Frontal cortex (tissue), 4 donors: ENCODE measurements at places on chromosomes 5 and 9. TPM values are rescaled to one million over a fixed set of nuclear protein-coding genes. Genes with fewer than 3 reads are reported as not detected.
A peak's percentile ranks its signal among the peaks of the same experiment; 100 is the strongest.

SOHLH1 gene
- not detected for total RNA-seq

INSL4 gene
- total RNA-seq: not detected

OR13C5 gene
- 0.41 TPM for total RNA-seq

GRCh38 chr5:76406673-76407072 lies 3.6 kb downstream of the IQGAP2 start:
- no peak for DNase-seq

- DNase-seq: no peak
These were observed 1.6 kb upstream of the INPP5E start for GRCh38 chr9:136441191-136441680.

DNA sequence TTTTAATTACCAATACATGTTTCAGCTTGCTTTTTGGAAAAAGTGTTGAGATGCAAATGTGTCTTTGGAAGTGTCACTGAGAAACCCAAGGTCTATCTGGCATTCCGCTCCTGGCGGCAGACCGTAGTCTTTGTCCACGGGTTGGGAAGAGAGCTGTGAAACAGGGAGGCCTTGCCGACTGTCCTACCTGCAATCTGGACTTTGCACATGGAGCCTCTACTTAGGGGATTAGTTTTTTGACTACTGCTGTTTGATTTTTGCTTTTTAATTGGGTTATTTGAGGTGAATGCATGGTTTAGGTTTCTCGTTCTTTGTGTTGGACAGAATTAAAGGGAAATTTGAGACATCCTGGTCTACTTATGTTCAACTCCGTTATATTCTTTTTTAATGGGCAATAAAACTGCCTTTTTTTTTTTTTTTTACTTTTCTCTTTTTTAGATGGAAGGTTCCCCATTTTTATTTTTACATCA lies 25.7 kb downstream of the TRIO start:
- DNase-seq: no peak

GRCh38 chr5:170537451-170538095 lies 33.8 kb downstream of the KCNIP1 start:
- no peak for DNase-seq

DNA sequence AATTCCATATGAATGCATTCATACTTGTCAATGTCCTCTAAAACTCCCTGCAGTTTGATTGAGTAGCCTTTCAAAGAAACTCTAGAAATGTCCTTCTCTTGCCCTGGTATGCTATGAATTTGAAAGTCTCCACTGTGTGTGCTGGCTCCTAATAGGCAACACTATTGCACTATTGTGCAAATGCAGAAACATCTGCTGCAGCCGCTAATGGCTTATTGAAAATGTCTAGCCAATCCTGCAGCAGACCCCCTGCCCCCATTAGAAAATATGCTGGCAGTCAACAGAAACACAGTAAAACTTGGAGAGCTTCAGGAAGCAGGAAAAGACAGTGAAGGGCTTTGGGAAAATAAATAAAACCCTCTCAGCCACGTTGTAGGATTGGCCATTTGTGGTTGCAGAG lies 87.3 kb upstream of the GRAMD2B start:
- DNase-seq: no peak

GRCh38 chr5:34857161-34857560 lies 18.2 kb downstream of the TTC23L start:
- no peak for DNase-seq

DNA sequence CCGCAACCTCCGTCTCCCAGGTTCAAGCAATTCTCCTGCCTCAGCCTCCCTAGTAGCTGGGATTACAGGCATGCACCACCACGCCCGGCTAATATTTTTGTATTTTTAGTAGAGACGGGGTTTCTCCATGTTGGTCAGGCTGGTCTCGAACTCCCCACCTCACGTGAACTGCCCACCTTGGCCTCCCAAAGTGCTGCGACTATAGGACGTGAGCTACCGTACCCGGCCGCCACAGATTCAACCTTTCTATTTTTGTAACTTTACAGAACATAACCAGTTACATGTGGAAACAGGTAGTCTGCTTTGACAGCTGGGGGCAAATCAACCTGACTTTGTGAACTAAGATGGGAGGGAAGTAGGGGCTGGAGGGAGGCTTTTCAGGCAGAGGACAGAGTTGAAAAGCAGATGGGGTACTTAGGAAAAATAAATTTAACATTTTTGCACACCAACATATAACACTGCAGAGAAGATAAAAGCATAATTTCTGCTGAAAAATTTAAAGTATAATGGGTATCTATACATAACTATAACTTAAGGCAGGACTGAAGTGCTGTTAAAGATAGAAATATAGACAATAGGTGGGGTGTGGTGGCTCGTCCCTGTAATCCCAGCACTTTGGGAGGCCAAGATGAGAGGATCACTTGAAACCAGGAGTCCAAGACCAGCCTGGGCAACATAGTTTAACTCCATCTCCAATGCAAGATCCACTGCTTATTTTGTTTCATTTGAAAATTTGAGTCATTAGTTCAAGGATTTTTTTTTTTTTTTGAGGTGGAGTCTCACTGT lies 5.1 kb downstream of the RPL37 start:
- no peak for DNase-seq

DNA sequence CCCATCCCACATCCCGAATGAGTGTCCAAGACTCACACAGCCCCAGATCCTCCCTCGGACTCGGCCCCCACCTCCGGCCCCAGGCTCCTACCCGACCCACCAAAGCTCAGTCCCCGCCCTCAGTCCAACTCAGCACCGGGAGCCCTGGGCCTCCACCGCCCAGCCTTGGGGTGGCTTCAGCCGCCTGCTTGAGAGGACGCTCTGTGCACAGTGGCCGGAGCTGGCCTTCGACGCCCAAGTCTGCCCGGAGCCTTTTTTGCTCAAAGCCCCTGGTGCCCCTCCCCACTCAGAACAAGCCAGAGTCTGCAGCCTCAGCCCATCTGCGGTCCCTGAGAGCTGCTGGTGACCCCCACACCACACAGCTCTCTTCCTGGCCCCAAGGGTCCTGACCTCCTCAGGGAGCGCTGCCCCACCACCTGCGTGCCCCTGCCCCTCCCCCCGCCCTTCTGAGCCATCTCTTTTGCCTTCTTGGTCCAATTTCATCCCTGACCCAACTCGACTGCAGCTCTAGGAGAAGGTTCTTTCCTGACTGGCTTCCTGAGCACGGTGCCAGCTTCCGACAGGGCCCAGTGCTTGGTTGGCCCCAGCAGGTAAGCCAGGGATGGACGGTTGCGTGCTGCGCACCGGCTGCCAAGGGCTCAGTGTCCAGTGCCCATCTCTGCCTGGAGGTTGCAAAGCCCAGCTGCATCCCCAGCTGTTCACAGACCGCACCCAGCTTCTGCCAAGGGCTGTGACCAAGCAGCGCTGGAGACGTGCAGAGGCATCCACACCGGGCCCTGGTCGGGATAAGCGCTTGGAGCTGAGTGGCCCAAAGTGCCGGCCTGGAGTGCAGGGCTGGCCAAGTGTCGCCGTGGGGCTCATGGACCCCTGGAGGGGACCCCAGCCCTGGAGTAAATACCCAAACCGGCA lies 27.7 kb upstream of the NSMF start:
- DNase-seq: no peak

RGS14 gene
- total RNA-seq: 7.7 TPM

GRCh38 chr9:87513161-87513560 lies 15.5 kb downstream of the DAPK1 start:
- DNase-seq: no peak

DNA sequence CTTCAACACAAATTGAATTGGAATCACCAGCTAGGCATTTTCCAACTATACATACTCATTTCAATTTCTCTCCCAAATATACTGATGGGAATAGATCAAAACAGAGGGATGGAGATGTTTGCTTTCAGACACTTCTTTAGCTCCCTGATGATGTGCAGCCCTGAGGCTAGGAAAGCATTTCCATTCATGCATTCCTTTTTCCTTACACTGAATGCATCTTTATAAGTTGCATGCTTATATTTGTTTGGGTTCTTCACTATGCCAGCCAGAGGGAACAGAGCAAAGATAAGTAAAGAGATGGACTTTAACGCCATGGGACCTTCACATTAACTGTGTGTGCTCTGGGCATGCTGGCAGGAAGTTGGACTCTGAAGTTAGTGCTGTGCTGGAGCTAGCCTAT lies 696.5 kb upstream of the CDH9 start:
- no peak for DNase-seq

CKMT2 gene
- 0.82 TPM for total RNA-seq

- no peak for DNase-seq
These were observed 157.1 kb upstream of the CDH6 start for GRCh38 chr5:31036411-31036810.

DNA sequence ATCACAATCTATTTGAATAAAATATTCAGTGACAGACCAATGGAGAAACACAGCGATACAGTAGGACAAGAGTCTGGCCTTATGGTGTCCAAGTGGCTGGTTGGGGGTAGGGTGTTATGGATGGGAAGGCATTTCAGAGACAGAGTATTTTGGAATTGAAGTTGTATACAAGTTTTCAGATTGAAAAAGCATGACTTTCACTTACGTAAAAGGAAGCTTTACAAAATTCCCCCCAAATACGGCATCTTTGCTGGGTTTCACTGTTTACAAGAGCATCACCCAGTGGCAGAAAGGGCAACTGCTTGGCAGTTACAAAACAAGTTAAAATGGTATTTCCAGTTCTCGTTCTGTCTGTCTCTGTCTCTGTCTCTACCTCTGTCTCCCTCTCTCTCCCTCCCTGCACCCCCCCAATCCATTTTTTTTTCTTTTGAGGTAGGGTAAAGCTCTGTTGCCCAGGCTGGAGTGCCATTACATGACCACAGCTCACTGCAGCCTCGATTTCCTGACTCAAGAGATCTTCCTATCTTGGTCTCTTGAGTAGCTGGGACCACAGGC lies 86.2 kb downstream of the PTPN3 start:
- DNase-seq: peak; percentile 6

DNA sequence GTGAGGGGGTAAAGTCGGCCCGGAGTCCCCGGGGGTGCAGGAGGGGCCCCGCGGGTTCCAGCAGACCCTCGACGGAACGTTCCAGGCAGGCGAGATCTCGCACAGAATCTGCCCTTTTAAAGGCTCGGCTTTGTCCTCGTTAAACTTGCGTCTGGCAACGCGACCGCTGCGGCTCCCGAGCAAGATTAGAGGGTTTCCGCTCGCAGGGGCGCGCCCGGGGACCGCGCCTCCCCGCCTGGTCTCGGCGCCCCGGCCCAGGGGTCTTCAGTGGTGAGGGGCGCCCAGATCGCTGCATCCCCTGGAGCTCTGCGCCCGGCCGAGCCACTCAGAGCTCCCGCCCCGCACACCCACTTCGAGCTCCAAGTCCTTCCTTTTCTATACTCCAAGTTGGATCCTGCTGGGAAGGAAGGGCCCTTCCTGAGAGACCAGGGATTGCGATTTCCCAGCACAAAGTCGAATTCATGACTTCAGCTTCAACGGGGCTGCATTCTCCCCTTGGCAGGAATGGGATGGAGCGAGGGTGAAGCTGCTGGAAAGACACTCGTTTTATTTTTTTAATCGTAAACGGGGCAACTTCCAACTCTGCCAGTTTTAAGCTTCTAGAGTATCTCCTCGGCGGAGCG lies 11.3 kb downstream of the PROP1 start:
- no peak for DNase-seq

DNA sequence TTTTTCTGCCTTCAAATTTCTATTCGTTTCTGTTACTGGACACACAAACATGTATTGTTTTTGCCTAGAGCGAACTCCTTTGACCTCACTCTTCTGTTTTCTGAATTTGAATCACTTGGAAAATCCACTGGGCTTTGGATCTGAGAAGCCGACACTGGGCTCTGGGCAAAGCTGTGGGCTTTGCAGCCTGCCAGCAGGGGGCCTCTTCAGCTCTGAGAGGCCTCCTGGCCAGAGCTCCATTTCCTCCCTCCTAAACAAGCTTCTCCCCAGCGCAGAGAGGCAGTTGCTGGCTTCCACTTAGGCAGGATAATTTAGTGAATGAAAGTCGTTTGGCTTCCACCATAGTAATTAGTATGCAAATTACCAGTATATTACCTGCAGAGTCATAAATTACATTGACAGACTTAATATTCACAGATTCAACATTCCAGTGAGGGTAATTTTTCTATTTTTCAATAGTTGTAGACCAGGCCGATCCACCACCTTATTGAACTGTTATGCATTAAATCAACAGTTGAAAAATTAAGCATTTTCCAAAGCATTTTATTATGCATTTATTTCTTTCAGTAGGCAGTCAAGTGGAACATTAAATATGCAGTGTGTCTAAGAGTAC lies 104.0 kb upstream of the ZNF366 start:
- DNase-seq: peak; percentile 58

CNTNAP3 gene
- 29.3 TPM for total RNA-seq

TAF1L gene
- total RNA-seq: under 0.01 TPM

- no peak for DNase-seq
These were observed 110.9 kb downstream of the NTRK2 start for GRCh38 chr9:84780385-84780784.

- DNase-seq: no peak
These were observed 250.4 kb upstream of the CHD1 start for GRCh38 chr5:99179206-99179605.

DNA sequence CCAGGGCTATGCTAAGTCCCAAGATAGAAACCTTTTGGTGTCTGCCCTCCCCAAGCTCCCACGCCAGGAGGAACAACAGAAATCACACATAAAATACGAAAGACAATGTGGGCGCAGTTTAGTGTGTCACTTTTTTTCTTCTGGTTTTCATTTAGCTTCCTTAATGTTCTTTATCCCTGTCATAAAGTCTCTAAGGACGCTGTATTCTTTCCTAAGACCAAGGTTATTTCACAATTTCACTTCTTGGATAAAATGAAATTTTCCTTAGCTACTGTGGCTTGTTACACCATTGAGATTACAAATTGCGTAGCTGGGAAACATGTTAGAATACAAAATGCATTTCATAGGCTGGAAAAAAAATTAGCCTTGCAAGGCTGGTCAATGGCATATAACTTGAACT lies 85.4 kb downstream of the GLIS3 start:
- no peak for DNase-seq

DNA sequence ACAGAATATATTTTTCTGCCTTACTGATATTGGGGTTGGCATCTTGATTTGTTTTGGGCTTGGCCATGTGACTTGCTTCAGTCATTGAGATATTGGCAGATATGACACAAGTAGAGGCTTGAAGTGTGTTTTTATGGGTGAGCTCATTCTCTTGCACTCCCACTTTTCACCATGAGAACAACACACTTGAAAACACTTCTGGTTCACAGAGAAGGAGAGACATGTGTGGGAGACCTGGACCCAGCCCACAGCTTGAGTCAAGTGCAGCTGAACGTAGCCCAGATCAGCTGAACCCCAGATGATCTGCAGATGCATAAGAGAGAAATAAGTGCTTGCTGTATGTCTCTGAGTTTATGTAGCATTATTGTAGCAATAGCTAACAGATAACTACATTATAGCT lies 155.4 kb downstream of the SEMA6A start:
- DNase-seq: no peak

FREM1 gene
- total RNA-seq: 3.3 TPM

GRCh38 chr9:112546149-112547012 lies 59.8 kb downstream of the KIAA1958 start:
- no peak for DNase-seq

PCDHGA2 gene
- total RNA-seq: 4.5 TPM

SLC36A3 gene
- total RNA-seq: not detected

- no peak for DNase-seq
These were observed 35.9 kb downstream of the ZNF618 start for GRCh38 chr9:113911850-113912557.
